ENCODE measurements at places on chromosomes 1 and 21.

DNA sequence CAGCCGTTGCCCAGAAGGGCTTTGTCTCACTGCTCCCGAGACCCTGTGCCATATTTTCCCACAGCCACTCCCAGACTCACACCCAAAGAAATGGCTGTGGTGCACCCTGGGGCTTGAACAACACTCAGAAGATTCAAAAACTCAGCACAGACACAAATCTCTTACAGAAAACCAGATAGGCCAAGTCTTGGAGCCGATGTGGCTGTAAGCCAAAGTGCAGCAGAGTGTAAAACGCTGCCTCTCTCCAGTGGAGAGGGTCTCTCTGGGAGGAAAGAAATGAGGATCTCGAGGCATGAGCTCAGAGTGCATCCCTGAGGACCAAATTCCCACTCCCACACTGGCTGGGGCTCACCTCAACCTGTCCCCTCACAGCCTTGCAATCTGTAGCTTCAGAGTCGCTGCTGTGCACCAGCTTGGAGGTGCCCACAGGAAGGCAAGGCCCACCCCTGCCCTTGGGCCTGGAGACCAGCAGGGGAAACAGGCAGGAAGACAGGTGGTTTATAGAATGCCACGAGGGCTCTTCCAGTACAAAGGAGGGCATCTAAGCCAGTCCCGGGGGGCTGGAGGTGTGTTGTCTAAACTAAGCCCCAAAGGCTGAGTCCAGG is 171.3 kb upstream of the AJAP1 start:
- DNase-seq = no peak

GRCh38 chr1:81921344-81921743 is 120.6 kb downstream of the ADGRL2 start:
- no peak for DNase-seq

DNA sequence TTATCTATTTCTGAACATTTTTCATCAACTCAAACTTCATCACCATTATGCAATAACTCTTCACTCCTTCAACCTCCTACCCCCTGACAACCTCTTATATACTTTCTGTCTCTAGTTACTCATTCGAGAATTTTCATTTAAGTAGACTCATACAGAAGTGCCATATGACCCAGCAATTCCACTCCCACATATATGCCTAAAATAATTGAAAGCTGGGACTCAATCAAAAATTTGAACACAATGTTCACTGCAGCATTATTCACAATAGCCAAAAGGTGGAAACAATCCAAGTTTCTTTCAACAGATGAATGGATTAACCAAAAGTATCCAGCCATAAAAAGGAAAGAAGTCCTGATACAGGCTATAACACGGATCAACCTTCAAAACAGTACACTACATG is 24.1 kb downstream of the COL11A1 start:
- DNase-seq = no peak

- DNase-seq = no peak
Measured at GRCh38 chr1:100611086-100611485, 73.1 kb downstream of the GPR88 start.

DNA sequence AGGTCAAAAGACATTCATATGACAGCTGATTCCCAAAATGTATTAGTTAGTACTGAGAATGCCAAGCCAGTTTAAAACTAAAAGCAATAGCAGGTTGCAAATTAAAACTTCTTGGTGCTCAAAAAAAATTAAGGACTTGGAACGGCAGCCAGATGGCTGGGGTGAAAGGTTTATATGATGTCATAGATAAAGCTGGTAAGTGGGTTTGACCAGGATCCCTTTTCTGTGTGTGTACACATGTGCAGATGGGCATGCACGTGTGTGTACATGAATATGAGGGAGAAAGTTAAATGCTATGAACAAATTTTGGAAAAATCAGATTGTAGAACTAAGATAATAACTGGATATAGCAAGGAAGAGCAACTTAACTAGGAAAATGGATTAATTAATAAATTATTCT is 39.1 kb upstream of the DPH5 start:
- DNase-seq = no peak

GRCh38 chr1:11938722-11939526 is 4.4 kb downstream of the PLOD1 start:
- DNase-seq = no peak

DNA sequence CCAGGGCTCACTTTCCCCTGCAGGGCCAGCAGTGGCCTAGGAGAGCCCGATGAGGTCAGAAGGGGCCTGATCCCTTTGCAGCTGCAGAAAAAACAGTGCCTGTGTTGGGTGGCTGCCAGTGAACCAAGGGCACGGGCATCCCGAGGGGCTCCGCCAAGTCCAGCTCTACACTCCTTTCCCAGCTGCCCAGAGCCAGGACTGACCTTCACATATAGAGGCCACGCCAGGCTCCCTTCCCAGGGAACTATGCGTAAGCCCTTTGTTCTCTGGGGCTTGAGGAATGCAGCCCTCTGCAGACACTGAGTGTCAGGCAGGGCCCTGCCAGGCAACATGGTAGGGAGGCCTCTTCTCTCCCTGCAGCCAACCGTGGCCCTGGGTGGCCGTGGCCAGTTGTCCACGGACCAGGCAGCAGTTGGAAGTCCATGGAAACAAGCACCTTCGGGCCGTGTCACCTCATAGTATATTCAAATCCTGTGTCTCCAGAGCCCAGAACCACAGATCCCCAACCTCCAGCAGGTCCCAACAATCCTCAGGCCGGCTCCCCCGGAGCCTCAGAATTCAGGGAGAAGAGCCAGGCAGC is 194.0 kb downstream of the NPHP4 start:
- DNase-seq = no peak

DNA sequence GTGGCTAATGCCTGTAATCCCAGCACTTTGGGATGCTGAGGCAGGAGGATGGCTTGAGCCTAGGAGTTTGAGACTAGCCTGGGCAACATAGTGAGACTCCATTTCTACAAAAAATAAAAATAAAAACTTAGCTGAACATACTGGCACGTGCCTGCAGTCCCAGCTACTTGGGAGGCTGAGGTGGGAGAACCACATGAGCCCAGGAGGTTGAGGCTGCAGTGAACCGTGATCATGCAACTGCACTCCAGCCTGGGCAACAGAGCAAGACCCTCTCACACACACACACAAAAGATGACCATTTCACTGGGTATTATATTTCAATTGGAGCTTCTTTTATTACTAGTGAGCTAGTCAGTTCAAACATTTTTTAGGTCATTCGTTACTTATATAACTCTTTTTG is 116.9 kb upstream of the SLC35F3 start:
- no peak for DNase-seq

- no peak for DNase-seq
Measured at GRCh38 chr1:173161510-173162221, 45.5 kb downstream of the TNFSF4 start.

GRCh38 chr1:11281518-11282331 is 8.7 kb downstream of the UBIAD1 start:
- DNase-seq = no peak

- DNase-seq = no peak
Measured at GRCh38 chr1:223102797-223103533, 40.1 kb downstream of the TLR5 start.

DNA sequence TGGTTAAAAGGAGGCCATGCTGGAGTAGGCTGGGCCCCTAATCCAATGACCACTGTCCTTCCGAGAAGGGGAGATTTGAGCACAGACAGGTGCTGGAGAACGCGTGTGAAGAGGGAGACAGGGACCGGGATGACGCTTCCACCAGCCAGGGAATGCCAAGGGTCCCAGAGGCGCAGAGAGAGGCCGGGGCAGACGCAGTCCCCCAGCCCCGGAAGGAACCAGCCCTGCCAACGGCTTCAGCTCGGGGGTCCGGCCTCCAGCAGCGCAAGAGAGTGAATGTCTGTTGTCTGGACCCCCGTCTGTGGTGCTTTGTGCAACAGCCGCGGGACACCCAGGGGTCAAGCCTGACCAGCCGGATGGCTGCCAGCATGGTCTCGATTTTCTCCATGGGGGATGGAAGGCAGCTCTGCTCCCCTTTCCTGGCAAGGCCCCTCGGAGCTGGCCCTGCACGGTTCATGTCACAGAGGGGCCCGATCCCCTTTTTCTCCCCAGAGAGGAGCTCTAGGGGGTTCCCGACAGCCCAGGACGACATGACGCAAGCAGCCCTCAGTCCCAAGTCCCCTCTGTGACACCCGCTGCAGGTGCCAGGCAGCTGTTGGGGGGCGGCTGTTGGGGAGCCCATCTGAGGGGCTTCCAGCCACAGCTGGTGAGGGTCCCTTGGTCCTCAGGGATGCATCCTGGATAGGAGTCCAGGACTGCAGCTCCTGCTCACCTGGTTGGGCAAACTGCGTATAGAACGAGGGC is 73.5 kb downstream of the SIK1 start:
- DNase-seq = no peak
